Stimulated activated CD8-positive, alpha-beta memory T cell treated with anti-CD3 and anti-CD28 coated beads, Interleukin-2, amount 100 ng/mL, for 1 hour (primary cell): ENCODE measurements at places on chromosomes 6 and 20.

DNA sequence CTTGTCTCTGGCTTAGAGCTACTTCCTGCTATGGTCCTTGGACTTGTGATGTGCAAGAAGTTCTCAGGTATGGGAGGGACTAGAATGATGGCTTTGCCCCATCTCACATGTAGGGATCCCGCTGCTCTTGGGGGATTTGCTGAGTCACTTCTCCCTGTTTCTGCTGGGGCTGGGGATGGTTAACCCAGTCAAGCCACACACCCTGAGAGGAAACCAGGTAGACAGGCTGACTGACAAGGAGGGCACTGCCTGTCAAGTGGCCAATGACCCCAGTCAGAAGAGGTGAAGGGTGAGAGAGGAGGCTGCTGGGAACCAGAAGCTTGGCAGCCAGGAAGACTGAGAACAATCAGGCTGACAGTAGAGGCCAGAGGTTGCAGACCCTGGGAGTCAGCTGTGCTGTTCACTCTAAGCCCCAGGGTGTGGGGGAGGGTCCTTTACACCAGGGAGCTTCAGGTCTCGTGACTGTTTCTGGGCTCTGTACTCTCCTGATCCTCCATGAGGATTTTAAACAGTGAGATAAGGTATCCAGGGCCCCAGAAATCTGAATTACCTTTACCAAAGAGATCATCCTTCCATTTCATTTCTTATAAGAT, 34.6 kb downstream of the HLA-F start:
- DNase-seq, result no peak

- DNase-seq, result no peak
These were observed 75.2 kb upstream of the IYD start for GRCh38 chr6:150293423-150294173.

DNA sequence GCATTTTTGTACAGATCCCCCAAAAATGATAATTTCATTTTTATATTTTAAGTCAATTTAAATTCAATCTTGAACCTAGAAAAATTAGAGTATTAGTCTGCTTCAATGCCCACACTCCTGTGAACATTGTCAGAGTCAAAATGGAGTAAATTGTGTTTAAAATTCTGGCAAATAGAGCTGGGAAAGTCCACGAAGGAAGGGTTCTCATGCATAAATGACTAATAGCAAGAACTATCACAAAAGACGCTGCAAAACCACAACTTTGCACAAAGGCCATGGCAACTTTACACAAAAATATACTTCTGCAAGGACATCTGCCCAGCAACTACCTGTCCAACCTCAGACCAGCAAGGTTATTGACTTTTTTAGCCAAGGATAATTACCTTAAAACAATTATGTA, 203.2 kb upstream of the SMLR1 start:
- no peak for DNase-seq

GRCh38 chr6:33882154-33882553, 78.4 kb upstream of the MLN start:
- DNase-seq, result no peak

- no peak for DNase-seq
These were observed 25.6 kb downstream of the TTLL9 start for GRCh38 chr20:31896049-31896448.

DNA sequence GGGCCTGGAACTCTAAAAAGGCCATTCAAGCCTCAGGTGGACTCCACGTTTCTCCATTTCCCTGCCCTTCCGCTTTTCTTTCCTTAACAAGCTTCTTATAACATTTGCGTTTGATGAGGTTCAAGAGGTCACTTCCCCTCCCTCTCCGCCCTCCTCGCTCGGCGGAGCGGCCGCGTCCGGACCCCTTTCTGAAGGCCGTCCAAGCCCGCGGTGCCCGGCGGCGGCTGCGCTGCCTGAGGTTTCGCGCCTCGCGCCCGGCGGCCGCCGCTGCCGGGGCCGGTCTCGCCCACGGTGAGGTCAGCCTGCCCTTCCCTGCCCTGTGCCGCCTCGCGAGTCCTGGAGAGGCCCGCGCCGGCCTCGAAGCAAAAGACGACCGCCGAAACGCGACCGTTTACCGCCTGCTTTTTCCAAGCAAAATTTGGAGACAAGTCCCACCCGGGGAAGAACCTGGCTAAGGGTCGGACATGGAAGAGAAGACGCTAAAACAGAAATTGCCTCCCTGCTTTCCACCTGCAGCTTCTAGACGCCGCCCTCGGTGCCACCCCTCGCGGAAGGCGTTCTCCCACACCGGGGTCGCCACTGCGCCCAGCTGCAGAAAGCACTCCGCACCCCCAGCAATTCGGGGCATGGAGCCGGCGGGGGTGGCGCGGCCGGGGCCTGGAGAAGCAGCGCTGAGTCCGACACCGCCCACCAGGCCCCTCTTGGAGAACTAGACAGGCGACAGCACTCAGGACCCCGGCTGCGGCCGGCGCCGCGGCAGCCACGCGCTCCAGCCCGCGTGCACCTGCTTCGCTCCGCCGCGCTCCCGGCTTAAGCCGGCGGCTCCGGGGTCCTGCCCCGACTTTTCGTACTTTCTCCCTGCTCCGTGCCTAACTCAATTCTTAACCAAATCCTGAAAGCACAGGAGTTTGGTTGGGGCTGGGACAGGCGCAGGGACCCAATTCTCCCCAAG, 11.0 kb upstream of the FOXF2 start:
- DNase-seq, result no peak

- DNase-seq, result no peak
These were observed 1.0 kb downstream of the NR2E1 start for GRCh38 chr6:108166664-108167448.

DNA sequence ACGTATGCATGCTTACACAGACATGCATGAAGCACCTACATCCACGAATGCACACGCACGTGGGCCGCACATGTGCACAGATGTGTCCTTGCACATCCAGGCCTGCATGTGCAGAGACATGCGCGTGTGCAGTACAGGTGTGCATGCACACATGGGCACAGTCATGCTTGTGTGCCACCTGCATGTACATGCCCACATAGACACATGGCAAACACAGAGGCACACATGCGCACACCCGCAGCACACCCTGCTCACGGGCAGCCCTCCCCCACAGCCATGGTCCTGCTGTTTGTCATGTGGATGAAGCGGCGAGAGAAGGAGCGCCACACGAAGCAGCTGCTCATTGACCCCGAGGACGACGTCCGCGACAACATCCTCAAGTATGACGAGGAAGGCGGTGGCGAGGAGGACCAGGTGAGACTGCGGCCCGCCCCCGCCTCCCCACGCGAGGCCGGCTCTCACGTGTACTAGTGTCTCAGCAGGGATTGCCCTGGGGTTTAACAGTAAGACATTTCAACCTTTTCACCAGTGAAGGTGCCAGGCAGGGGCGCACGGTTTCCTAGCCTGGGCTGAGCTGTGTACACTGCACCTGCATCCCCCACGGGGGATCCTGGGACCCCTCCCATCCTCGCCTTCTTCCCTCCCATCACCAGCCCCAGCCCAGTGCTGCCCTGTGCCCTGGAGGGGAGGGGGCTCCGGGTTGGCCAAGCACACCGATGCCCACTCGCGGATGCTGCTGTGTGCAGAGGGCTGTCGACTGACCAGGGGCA, 132.8 kb downstream of the TAF4 start:
- DNase-seq, result no peak

DNA sequence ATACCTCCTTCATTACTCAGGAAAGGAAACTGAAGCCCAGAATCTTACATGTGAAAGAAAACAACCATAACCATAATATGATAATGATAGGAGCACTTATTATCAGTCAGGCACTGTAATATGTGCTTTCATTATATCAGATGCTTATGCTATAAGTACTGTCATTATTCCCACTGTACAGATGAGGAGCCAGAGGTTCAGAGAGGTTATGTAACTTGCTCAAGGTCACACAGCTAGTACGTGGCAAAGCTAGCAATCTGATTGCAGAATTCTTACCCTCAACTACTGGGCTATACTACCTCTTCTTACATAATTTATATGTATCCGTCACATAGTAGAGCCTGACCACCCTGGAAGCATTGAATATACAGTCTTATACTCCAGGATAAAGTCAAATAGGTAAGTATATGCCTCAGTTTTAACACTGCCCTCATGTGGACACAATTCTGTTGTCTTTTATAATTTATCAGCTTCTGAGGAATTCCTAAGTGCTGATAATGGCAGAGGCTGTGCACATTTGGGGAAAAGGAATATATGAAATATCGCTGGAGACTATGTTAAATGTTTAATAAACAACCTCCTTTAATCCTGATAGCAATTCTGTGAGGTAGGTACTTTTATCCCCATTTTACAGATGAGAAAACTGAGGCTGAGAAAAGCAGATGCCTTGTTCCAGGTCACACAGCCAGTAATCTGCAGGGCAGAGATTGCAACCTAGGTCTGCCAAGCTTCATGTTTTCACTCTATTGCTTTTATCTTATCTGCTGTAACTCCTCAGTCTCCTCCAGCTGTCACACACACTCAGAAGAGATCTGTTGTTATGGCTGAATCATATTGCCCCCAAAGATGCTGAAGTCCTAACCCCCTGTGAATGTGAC, 13.4 kb downstream of the BCAS1 start:
- no peak for DNase-seq
